ENCODE measurements at places on chromosomes 4 and X.

DNA sequence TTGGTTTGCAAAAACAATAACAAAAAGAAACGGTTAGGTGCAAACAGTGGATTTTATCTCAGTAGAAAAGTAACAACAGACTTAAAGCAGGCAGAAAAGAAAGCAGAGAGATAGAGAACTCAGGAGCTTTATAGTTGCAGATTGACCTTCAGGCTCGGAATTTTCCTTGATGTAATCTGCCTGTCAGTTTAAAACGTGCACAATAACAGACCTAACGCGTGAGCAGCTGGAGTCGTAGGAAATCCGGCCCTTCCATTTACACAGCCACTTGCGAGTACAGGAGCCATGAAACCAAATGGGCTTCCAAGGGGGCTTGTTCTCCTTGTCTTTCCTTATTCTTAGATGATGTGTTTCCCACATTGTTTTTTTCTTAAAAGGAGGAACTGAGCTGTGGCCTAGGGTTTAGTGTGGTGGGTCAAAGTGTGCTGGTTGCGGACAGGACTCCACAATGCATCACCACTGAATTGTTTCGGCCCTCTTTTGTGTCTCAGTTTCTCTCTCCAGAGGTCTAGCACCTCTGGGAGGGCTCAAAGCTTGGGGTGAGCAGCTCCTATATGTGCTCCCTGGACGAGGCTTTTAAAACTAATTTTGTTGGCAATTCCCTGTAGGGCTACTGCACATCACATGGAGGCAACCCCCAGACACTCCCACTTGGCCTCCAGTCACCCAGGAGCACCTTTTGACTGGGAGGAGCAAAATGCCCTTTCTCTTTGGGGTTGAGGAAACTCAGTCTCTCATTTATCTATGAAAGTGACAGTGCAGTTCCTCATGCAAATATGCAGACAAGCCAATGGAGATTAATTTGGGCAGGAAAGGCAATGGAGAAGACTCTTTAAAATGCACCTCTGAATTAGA is 13.9 kb upstream of the MPP1 start:
- no peak for DNase-seq

- no peak for DNase-seq
Observed at GRCh38 chr4:162104459-162105124, 59.2 kb downstream of the FSTL5 start.

DNA sequence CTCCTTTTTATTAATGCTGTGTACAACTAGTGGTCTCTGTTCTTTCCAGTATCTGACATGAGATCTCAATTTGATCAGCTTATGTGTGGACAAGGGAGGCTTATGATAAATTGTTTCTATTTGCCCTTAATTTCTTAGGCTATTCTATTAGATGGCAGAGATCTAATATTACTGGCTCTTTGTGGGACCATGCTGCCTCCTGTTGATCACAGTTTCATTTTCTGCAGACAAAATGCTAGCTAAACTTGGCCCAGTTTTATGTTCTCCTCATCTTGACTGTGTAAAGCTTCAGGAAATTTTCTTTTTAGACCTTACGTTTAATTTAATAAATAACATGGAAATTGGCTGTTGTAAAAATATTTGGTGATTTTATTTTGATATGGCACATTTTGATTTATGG is 627.1 kb upstream of the AADAT start:
- no peak for DNase-seq

DNA sequence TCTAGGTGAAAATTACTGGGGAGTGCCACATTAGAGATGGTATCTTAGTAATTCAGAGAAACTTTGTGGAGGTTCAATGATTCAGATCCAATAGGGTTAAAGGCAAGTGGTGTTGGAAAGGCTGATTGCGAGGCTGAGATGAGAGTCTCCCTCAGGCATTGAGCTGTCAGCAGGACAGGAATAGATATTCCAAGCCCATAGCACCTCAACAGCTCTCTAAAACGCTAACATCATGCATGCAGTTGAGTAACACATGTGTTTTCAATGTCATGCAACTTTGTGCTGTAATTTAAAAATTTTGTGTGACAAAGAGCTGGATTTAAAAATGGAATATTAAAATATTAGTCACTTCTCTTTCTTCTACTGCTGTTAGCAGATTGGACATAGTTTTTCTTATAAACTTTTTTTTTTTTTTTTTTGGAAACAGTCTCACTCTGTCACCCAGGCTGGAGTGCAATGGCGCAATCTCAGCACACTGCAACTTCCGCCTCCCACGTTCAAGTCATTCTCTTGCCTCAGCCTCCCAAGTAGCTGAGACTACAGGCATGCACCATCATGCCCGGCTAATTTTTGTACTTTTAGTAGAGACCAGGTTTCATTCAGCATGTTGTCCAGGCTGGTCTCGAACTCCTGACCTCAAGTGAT is 173.5 kb upstream of the C1QTNF7 start:
- no peak for DNase-seq

DNA sequence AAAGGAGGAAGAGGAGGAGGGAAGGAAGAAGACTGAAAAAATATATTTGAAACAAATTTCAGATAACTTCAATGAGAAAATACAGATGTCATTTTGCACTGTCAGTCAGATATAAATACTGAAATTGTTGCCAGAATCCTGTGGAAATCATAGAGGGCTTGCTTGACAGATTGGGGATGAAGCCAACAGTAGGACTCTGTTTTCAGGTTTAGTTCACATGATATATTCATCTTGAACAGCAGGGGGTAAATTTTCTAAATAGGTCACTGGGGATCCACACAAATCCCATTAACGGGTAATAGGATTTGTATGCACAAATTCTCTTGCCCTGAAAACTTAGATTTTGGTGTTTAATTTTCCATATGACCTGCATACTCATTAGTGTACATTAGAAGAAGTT is 103.3 kb upstream of the PCDH18 start:
- DNase-seq = no peak
